Endothelial cell (in vitro differentiated cells): ENCODE measurements at places on chromosomes 1 and 21. TPM values are rescaled to one million over a fixed set of nuclear protein-coding genes. Genes with fewer than 3 reads are reported as not detected.

- no peak for DNase-seq
Measured at GRCh38 chr1:24724345-24725208, 20.7 kb upstream of the CLIC4 start.

The ACTL8 gene
- total RNA-seq: 0.26 TPM

The CYP4B1 gene
- not detected for total RNA-seq

DNA sequence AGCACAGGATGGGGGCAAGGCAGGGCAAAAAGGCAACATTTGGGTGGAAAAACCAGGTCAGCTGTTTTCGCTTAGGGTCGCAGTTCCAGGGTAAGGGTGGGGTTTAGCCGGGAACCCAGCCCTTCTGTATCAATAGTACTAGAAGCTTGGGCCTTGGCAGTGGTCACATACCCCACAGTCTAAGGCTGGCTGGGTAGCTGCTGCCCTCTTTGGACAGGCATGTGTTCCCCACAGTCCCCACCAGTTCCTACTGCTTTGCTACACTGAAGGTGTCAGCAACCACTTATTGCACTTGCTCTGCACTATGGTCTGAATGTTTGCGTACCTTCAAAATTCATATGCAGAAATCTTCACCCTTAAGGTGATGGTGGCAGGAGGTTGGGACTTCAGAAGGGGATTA, 349.8 kb downstream of the LTN1 start:
- no peak for DNase-seq

DNA sequence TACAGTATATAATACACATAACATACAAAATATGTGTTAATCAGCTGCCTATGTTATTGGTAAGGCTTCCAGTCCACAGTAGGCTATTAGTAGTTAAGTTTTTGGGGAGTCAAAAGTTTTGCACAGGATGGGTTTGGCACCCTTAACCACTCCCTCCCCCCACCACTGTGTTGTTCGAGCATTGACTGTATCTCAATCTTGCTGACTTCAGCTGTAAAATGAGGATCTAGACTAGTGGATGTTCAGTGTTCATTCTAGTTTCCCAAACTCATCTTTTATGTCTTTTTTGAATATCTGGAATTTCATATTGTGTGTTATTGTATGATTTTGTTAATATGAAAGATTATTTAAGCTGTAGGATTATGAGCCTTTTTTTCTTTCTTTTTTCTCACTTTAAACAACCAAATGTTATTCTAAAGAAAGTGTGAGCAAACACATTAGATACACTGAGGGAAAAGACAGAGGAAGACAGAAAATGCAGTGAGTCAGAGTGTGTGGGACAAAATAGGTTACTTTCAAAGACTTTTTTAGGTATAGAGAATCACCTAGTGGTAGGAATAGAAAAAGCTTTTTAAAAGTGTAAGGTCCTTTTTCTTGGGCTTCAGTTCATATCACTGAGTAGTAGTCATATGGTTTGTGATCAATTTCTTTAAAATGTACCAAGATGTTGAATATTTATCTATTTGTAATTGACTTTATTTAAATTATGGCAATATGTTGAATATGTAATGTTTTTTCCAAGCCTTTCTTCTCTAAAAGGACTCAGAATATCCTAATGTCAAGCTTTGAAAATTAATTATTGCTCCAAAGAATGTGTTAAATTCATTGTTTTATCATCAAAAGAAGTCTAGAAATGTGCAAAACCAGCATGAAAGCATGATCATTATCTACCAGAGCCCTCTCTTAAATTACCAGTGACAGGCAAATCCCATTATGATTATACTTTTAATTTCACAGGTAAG, 17.9 kb upstream of the CENPF start:
- DNase-seq: no peak

DNA sequence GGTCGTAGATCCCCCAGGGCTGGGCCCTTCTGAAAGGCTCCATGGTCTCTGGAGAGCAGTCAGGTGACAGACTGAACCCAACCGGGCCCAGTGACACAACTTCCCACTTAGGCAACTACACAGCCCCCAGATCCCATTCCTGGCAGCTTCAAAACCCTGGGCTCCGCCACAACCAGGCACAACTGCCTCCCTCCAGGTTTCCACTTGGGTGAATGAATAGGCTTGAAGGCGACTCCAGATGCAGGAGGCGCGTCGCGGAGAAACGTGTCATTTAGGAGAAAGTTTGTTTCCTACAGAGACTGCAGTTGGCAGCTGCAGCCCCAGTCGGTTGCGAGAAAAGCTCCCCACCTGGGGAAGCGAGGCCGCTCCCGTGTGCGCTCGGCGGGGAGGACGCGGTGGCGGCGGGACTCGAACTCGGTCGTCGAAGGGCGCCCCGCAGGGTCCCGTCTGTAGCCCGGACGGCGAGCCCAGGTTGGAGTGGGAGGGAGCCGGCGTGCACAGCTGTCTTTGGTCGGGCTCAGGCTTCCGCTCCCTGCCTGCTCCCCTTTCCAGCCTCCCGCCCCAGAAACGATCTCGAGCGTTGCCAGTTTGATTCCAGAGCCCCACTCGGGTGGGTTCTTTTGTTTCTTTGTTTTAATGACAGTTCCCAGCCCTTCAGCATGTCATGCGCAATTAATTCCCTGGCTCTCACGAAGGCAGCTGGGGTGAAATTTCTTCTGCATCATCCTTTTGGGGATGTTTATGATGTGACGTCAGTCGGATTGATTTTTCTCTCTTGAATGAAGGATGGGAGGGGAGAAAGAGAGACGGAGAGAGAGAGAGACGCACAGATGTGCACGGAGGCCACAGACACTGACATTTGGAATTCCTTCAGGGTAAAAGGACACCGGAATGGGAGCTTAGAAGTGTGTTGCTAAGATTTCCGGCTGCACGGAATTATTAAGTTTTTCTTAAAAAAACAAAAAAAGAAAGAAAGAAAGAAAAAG, 862 bp upstream of the SGIP1 start:
- DNase-seq: peak; percentile 50

GRCh38 chr21:20652846-20653245, 345.4 kb upstream of the NCAM2 start:
- DNase-seq: no peak

DNA sequence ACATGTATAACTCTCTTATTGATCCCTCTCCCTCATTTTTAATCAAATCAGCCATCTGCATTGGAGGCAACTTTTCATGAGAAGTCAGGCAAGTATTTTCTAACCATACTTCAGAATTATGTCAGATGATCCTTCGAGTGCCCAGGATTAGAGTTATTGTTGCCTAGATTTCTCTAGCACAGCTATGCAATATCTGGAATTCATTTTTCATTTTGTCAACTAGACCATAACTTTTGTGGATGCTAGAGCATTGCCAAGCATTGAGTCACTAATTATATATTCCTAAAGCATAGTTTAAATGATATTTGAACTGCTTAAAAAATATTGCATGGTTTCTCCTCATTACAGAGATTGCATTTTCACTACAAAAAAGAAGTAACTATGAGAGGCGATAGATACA, 21.2 kb downstream of the HFM1 start:
- no peak for DNase-seq

DNA sequence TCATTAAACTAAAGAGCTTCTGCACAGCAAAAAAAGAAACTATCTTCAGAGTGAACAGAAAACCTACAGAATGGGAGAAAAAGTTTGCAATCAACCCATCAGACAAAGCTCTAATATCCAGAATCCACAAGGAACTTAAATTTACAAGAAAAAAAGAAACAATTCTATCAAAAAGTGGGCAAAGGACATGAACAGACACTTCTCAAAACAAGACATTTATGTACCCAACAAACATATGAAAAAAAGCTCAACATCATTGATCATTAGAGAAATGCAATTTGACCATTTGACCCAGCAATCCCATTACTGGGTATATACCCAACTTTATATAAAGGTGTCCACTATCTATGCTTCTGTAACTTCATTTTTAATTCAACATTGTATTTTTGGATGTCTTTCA, 31.1 kb upstream of the VN1R5 start:
- no peak for DNase-seq

The FMOD gene
- not detected for total RNA-seq

The CYP4A22 gene
- total RNA-seq: not detected

The NUF2 gene
- 6.0 TPM for total RNA-seq

The VPS13D gene
- 37.8 TPM for total RNA-seq

- no peak for DNase-seq
Measured at GRCh38 chr1:7745783-7746182, 25.3 kb upstream of the VAMP3 start.

- DNase-seq: no peak
Measured at GRCh38 chr21:33836408-33836807, 79.2 kb downstream of the ATP5PO start.

GRCh38 chr21:45555251-45555556, 13.0 kb upstream of the SLC19A1 start:
- DNase-seq: no peak

DNA sequence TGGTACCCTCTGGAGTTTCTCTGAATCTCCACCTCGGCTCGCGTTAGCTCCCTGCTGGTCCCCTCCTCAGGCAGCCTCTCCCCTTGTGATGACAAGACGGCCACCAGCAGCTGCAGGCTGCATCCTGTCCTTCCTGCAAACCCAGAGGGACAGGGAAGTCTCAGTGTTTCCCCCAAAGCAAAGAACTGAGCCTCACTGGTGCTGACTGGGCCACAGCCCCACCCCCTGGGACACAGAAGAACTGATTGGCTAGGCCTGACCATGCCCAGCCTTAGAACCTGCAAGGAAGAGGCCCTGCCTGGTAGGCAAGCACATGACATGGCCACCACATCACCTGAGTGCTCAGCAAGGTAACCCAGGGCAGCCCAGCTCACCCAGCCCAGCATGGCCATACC, 34.6 kb downstream of the TMEM51 start:
- no peak for DNase-seq

The SLC37A1 gene
- 12.3 TPM for total RNA-seq

- no peak for DNase-seq
Measured at GRCh38 chr1:230715510-230715909, 1.6 kb upstream of the AGT start.

The C1orf116 gene
- total RNA-seq: 0.08 TPM

DNA sequence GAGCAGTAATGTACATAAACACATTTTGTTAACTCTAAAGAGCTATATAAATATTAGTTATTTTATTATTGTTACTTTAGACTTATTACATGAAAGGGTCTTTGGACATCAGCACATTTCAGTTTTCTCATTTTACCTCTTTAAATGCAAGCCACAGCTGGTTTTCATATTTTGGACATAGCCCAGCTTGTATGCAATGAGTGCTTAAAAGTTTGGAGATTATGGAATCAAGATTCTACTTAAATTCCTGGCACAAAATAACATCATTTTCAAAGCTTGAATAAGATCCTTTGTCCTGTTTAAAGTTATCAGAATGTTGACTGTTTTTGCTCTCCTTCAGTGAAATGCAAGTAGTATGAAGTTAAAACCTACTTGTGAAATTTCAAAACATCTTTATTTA, 15.5 kb upstream of the LEPR start:
- DNase-seq: no peak

DNA sequence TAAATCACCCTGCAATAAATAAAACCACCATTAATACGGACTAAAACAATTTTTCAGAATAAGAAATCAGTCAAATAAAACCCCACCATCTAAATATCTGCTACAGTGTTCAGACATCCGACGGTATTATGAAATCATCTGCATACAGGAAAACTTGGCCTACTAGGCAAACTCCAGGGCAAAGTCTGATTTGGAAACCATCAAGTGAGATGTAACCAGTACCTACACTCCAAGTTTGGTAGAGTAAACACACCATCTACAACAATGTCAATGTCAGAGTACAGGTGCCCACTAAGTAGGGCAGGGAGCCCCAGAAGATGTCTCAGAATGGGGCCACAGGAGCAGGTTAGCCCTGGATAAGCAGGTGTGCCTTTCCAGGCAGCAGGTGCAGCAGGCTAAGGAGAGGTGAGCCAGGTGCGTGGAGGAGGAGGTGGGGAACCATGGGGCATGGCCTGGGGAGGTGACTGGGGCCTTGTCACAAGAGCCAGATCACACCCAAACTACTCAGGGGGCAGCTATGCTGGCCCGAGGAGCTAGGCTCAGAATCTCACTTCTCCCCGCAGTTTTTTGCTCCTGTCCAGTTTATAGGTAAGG, 59.6 kb downstream of the CAPZB start:
- no peak for DNase-seq

The G0S2 gene
- total RNA-seq: not detected

DNA sequence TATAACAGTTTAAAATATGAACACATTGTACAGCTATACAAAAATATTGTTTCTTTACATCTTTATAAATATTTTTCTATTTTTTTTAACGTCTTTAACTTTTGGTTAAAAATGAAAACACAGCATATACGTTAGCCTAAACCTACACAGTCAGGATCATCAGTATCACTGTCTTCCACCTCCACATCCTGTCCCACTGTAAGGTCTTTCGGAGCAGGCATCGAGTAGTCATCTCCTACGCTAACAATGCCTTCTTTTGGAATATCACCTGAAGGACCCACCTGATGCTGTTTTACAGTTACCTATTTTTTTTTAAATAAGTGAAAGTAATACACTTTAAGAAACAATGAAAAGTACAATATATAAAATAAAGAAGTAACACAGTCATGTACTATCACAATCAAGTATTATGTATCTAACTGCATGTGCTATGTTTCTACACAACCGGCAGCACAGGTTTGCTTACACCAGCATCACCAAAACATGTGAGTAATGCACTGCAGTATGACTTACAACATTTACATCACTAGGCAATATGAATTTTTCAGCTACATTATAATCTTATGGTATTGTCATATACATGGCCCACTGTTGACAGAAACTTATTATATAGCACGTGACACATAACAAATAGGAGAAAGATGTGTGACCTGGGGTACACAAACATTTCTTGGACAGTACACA, 254.4 kb downstream of the AKT3 start:
- no peak for DNase-seq

The GSTM1 gene
- total RNA-seq: not detected

The PRRX1 gene
- total RNA-seq: not detected

GRCh38 chr21:45004481-45005247, 64.8 kb downstream of the SLX9 start:
- no peak for DNase-seq

GRCh38 chr1:57238233-57238781, 185.6 kb downstream of the DAB1 start:
- no peak for DNase-seq

The PTCH2 gene
- total RNA-seq: 0.51 TPM

- peak; percentile 48 for DNase-seq
Measured at GRCh38 chr1:47532921-47533792, 95.3 kb downstream of the FOXD2 start.

- no peak for DNase-seq
Measured at GRCh38 chr1:54391450-54392209, 14.6 kb downstream of the SSBP3 start.

DNA sequence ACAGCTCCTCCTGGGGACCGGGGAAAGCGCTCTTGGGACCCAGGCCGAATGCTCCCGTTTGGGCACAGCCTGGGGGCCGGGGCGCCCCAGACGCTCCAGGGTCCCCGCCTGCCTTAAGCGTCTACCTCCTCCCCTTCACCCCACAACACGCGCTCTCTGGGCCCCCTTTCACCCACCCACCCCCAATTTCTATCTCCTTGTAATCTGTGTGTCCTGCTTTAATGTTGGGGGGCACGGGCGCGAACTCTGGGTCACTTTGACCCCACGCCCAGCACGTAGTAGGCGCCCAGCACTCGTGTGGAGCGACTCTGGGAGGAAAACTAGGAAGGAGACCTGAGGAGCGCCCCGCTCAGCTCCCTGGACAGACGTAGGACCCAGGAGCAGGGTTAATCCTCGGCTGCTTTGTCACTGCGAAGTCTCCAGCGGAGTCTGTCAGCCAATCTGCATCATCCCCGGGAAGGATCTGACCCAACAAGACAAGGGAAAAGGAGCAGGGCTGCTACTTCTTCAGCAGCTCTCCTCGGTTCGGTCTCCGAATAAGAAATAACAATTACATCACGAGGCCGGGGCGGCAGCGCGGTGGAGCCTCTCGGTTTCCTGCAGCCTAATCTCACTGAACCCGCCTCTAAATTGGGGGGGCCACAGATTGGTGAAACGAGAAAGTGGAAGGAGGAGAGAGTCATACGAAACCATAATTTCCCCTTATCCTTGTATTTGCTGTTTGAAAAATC, 757 bp upstream of the NRIP1 start:
- peak; percentile 51 for DNase-seq
